ENCODE measurements at places on chromosomes 1 and 21.
A peak's percentile ranks its signal among the peaks of the same experiment; 100 is the strongest.

DNA sequence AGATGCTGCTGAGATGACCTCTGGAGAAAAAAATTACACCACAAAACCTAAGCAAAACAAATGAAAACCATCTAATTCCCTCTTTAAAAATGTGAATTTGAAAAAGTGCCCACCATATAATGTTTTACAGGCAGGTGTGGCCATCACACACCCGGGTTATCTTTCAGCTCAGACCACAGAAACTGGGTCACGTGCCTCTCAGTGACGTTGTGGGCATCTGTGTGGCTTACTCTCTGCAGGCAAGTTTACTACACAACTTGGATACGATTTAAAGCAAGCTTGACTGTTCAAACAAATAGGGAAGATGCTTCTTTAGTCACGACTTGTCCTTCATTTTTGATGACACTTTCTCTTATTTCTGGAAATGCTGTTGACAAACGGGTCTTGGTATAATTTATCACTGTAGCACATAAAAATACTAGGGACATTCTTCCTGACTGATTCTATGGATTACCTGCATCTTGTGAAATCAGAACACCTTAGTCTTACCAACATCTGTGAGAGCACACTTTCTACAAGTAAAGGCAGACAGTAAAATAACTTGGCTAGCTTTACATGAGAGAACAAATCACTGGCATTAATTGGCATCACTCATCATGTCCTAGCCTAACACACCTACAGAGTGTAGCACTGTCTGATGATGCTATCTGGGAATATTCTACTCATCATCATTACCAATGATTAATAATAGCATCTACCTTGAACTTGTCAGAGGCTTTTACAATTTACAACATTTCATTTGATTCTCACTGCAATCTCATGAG is 89.3 kb upstream of the EDEM3 start:
- no peak for DNase-seq

DNA sequence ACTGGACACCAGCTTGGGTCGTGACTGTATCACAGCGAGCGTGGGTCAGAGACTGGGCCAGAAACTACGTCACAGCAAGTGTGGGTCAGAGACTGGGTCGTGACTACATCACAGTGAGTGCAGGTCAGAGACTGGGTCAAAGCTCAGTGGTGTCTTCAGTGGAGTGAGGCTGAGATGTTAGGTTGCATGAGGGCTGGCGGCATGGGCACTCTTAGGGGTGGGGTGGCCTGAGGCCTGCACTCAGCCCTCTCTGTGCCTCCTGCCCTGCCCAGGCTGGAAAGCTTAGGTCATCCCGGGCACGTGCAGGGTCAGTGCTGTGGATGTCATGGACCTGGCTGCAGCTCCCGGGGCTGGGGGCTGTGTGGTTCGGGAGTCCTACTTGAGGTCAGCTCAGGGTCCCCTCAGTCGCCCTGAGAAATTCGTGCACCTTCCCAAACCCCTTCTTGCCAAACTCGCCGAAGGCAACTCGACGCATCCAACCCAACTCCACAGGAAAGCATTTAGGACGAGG is 19.0 kb downstream of the CFAP74 start:
- DNase-seq: no peak

GRCh38 chr21:34186109-34186719 is 112.8 kb downstream of the MRPS6 start:
- no peak for DNase-seq

DNA sequence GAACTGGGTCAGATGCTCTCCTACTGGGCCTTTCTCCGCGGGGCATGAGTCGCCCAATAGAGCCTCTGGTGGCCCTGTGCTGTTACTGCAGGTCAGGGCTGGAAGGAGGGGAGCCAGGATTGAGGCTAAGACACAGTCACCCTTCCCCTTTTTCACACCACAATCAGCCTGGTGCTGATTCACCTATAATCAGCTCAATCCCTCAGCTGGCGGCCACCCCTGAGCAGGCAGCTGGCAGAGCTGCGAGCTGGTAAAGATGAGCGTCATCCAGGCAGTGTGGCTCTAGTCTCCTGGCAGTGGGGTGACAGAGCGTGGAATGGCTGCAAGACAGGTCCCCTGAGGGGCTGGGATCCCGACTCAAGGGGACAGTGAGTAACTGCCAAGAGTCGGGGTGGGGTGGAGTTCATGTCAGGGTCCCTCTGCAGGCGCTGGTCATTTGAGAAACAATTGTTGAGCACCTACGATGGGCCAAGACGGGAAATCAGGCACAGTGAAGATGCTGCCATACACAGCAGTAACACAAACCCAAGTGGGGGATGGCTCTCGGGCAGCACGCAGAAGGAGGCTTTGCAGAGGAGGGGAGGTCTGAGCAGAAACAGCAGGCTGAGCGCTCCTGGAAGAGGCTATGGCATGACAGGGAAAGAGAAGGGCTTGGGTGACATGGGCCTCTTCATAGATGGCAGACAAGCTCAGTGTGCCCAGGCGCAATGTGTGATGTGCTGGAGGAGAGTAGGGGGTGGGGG is 21.8 kb downstream of the ATF3 start:
- peak; percentile 26 for DNase-seq

DNA sequence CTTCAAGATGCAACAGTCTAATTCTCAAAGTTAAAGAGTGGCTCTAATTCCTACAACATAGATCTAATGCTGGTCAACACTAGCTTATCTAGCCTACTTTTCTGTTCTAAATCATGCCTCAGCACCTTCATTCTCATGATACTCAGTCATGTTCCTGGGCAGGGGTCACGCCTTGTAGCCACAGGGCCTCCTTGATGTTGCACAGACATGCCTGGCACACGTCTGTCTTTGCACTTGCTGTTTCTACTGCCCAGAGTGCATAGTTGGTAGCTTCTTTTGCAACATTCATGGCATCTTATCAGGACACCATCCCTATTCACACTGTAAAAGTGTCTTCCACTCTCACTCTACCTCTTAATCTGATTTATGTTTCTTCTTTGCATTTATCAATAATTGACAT is 76.6 kb downstream of the TBX15 start:
- no peak for DNase-seq

DNA sequence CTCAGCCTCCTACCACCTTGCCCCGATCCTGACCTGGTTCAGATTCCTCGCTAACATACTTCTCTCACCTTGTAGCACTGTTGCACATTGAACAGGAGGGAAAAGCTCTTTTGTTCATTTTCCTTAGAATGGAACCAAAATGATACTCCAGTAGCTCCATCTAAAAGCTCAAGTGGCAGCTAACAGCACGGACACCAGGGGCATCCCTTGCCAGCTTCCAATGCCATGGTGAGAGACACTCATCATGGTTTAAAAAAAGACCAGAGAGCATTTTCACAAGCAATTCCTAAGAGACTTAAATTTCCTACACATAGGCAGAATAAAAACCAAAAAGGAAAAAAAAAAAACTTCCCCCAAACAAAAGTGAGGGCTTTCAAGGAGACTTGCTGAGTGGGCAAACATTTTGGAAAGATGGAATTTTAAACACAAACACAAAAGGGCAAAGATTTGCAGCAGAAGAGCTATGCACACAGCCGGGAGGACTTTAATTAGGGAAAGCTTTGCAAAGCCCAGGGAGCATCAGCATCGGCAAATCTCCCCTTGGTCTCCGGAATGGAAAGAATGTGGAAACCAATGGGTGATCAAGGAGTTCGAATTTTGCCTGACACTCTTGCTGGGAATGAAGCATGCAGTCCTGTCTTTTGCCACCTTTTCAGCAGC is 84.3 kb downstream of the CAPZB start:
- no peak for DNase-seq

GRCh38 chr1:231165371-231165770 is 3.5 kb downstream of the TRIM67 start:
- no peak for DNase-seq

DNA sequence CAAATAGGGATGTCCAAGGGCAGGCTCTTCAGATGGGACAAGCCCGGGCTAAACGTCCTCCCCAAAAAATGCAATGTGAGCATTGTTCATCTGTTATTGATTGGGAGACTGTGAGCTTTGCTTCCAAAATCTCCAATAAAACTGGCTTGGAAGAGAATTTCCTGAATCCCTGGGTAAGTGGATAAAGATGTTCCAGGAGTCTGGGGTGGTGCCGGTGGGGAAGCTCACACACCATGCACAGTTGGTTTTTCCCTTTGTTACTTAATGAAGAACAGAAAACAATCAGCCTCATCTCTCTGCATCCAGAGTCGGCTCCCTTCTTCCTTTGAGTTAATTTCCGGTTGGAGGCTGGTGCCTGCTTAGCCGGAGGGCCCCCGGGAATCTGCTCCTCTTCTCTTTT is 72.1 kb upstream of the ZBTB40 start:
- no peak for DNase-seq

DNA sequence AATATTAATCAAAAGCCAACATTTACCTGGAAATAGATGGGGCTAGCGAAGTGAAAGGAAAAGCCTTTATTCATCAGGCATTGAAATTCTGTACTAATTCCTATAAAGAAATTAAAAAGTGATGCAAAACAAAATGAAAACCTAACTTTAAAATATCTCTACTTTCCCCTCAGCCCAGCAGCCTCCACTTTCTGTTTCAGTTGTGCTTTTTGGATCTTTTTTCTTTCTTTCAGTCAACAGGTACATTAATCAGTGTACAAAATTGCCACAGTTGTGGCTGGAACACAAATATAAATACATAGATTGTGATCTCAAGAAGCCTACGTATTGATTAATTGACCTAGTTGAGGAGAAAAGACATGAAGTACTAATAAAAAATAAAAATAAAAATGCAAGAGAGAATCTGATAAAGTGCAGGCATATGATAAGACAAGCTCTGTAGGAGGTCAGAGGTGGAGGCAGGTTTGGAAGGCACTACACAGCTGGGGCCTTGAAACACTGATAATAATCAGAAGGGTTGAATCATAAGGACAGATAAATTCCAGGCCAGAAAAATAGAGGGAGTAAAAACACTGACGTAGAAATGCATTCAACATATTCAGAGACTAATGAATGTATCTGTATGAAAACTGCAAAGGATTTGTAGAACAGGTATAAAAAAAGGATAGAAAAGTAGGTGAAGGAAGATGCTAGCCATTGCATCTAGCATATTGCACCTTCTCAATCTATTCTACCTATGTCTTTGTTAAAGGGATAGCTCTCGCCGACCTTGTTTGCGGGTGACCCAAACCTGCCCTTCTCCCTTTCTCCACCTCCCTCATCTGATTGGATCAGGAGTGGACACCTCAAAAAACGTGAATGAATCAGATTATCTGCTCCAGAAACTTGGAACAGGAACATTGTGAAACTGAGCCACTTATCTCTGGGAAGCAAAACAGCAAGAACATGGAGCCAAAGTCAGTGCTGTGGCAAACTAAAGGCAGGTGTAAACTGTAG is 607.8 kb upstream of the ADGRL2 start:
- no peak for DNase-seq

GRCh38 chr1:1578371-1578940 is 3.8 kb upstream of the SSU72 start:
- no peak for DNase-seq
